CD4-positive, alpha-beta memory T cell (primary cell): ENCODE measurements at places on chromosomes 13 and 19.

GRCh38 chr13:43537124-43537523 lies 249.6 kb downstream of the ENOX1 start:
- H3K27ac ChIP-seq, result no peak overlapping the region
- H3K27me3 ChIP-seq, result no peaks in the 10 kb centered on the region
- H3K4me1 ChIP-seq, result no peaks in the 10 kb centered on the region

DNA sequence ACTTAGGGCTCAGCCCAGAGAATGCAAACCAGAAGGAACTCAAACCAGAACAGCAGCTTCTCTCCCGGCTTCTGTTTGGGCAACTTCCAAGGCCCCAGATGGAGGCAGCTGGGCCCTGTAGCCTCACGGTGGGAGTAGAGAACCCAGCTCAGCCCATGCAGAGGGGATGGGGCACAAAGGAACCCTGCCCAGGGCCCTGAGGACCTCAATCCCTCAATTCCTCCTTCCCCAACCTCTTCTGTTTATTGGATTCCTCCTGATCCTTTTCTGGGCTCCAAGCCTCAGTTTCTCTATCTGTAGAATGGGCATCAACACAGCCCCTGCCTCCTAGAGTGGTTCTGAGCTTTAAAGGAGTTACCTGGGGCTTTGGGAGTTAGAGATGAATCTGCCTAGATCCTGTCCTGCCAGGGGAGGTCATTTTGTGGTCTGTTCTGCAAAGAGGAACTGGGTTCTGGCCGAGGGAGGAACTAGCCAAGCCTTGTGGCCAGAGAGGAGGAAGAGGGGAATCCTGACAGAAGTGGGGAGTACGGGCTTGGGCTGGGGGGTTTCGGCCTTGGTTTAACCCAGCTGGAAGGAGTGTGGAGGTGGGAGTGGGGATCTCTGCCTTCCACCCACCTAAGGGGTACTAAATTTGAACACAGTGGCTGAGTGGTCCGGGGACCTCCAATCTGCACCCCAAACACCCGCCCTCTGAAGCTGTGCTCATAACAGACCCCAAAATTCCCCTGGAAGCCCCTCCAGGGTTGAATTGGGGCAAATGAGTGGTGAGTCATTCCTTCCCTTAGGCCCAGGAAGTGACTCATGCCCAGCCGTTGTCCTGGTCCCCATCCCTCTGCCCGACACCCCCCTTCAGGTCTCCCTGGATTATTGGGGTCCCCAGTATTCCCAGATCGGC lies 2.7 kb downstream of the ADGRE5 start:
- peak; percentile 41 for DNase-seq
- H3K36me3 ChIP-seq, result peaks cover 4% of the 10 kb centered on the region
- H3K4me3 ChIP-seq, result peak overlapping the region; percentile 82
- peak overlapping the region; percentile 99 for H3K27ac ChIP-seq
- H3K27me3 ChIP-seq, result no peaks in the 10 kb centered on the region
- H3K4me1 ChIP-seq, result peaks cover 41% of the 10 kb centered on the region

- no peaks in the 10 kb centered on the region for H3K36me3 ChIP-seq
- DNase-seq, result no peak
- H3K4me3 ChIP-seq, result no peak overlapping the region
- no peak overlapping the region for H3K27ac ChIP-seq
- H3K27me3 ChIP-seq, result no peaks in the 10 kb centered on the region
These were observed 26.3 kb upstream of the KATNAL1 start for GRCh38 chr13:30333616-30334015.

GRCh38 chr19:10603084-10603872 lies 16.2 kb upstream of the AP1M2 start:
- peak; percentile 83 for DNase-seq
- peak overlapping the region; percentile 94 for H3K4me3 ChIP-seq
- H3K27me3 ChIP-seq, result no peaks in the 10 kb centered on the region
- peak overlapping the region; percentile 96 for H3K27ac ChIP-seq
- H3K4me1 ChIP-seq, result peaks cover 29% of the 10 kb centered on the region

DNA sequence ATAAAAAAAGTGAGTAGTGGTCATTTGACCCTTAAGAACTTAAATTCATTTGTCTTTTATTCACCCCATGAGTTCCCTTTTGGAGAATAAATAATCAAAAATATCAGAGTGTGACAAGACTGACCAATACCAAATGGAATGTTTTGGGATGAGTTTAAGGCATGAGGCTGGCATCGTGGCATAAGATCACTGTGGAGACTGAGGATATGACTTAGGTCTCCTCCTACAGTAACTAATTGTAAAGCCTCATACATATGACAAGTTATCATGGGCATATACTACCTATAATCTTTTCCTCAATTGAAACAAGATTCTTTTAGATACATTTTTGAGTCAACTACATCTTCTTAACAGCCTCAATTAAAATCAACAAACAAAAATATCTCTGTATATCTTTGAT lies 782.0 kb downstream of the SLITRK1 start:
- no peaks in the 10 kb centered on the region for H3K36me3 ChIP-seq
- H3K27ac ChIP-seq, result no peak overlapping the region
- no peaks in the 10 kb centered on the region for H3K27me3 ChIP-seq
- H3K4me3 ChIP-seq, result no peak overlapping the region
- no peaks in the 10 kb centered on the region for H3K4me1 ChIP-seq

DNA sequence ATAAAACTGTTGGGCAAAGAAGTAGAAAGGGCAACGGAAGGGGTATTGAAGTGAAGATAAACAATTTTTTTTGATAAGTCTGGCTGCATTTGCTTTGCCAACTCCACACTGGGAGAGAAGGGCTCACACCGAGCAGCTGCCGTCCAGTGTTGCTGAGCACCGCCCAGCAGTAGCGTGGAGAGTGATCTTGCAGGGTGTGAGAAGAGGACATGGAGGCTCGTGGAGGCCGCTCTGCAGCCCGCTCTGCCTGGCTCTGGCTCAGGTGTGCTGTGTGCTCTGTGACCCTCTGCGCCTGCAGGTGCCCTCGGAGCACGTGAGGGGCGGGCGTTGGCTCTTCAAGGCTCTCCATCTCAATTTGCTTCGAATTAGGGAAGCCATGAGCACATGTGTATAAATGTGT lies 35.9 kb upstream of the TEX29 start:
- H3K27me3 ChIP-seq, result no peaks in the 10 kb centered on the region
- H3K36me3 ChIP-seq, result peaks cover 59% of the 10 kb centered on the region
- no peak overlapping the region for H3K4me3 ChIP-seq
- no peaks in the 10 kb centered on the region for H3K4me1 ChIP-seq
- DNase-seq, result no peak

- H3K4me1 ChIP-seq, result no peaks in the 10 kb centered on the region
- no peak overlapping the region for H3K27ac ChIP-seq
- no peaks in the 10 kb centered on the region for H3K27me3 ChIP-seq
- H3K36me3 ChIP-seq, result no peaks in the 10 kb centered on the region
- DNase-seq, result no peak
- no peak overlapping the region for H3K4me3 ChIP-seq
These were observed 359.2 kb upstream of the OBI1 start for GRCh38 chr13:79018166-79018565.

DNA sequence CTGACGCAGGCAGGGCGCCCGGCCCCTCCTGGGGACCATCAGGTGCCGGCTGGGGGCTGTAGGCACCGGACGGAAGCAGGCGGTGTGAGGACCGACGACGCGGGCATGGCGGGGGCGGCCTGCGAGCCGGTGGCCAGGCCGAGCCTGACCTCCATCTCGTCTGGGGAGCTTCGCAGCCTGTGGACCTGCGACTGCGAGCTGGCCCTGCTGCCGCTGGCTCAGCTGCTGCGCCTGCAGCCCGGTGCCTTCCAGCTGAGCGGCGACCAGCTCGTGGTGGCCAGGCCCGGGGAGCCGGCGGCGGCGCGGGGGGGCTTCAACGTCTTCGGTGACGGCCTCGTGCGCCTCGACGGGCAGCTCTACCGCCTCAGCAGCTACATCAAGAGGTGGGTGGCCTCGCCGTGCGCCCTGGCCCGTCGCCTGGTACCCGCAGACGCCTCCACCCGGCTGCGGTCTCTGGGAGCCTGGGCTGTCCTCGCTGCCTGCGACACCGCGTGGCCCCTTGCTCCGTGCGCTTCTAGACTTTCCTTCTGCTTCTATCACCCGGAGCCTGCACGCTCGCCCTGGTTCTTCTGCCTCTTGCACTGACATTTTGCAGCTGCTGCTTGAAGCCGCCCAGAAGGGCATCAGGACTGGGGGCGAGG lies 460 bp downstream of the MEDAG start:
- no peaks in the 10 kb centered on the region for H3K36me3 ChIP-seq
- H3K27me3 ChIP-seq, result peaks cover 9% of the 10 kb centered on the region
- H3K4me3 ChIP-seq, result no peak overlapping the region
- H3K4me1 ChIP-seq, result peaks cover 6% of the 10 kb centered on the region
- no peak for DNase-seq
- H3K27ac ChIP-seq, result no peak overlapping the region

- peaks cover 33% of the 10 kb centered on the region for H3K4me1 ChIP-seq
- no peaks in the 10 kb centered on the region for H3K27me3 ChIP-seq
- DNase-seq, result no peak
- no peak overlapping the region for H3K4me3 ChIP-seq
- H3K36me3 ChIP-seq, result no peaks in the 10 kb centered on the region
These were observed 2.6 kb upstream of the ZNF428 start for GRCh38 chr19:43622070-43622469.
